ENCODE measurements at places on chromosomes 2 and 18. TPM values are rescaled to one million over a fixed set of nuclear protein-coding genes. Genes with fewer than 3 reads are reported as not detected.

GRCh38 chr2:25362049-25362433, 20.3 kb upstream of the DNMT3A start:
- no peaks in the 10 kb centered on the region for H3K27me3 ChIP-seq
- peaks cover 7% of the 10 kb centered on the region for H3K4me1 ChIP-seq
- H3K27ac ChIP-seq = peak overlapping the region; percentile 77
- peak overlapping the region; percentile 53 for H3K4me3 ChIP-seq
- H3K36me3 ChIP-seq = no peaks in the 10 kb centered on the region

GRCh38 chr2:15913146-15913545, 27.2 kb upstream of the MYCN start:
- H3K27me3 ChIP-seq = no peaks in the 10 kb centered on the region
- H3K27ac ChIP-seq = no peak overlapping the region
- no peak for DNase-seq
- no peak overlapping the region for H3K4me3 ChIP-seq
- H3K36me3 ChIP-seq = no peaks in the 10 kb centered on the region

GRCh38 chr2:80135001-80135400, 169.6 kb downstream of the LRRTM1 start:
- H3K27ac ChIP-seq = no peak overlapping the region
- H3K36me3 ChIP-seq = no peaks in the 10 kb centered on the region
- no peaks in the 10 kb centered on the region for H3K4me1 ChIP-seq
- no peak for DNase-seq

DNA sequence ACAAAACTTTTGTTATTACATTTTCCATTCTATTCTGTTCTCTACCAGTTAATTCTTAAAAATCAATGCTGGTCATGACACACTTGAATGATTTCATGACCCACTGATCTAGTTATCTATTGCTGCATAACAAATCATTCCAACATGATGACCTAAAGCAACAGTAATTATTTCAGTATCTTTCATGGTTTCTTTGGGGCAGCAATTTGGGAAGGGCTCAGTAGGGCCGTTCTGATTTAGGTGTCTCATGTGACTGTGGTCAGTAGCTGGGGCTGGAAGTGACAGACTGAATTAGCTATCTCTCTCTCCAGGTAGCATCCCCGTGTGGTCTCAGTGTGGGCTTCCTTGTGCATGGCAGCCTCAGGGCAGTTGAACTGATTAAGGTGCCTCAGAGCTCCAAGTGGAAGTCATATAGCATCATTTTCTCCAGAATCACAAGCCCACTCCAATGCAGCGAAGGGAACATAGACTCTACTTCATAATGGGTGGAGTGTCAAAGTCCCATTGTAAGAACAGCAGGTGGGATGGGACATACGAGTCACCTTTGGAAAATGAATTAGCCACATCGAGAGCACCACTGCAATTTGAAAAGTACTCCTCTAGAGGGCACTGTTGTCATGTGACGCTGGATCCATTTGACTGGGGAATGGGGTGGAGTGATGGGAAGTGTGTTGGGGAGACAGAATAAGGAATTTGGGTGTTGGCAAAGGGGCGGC, 39.1 kb upstream of the FAM136A start:
- H3K27ac ChIP-seq = no peak overlapping the region
- H3K36me3 ChIP-seq = no peaks in the 10 kb centered on the region
- H3K27me3 ChIP-seq = peaks cover 21% of the 10 kb centered on the region

- H3K4me1 ChIP-seq = no peaks in the 10 kb centered on the region
- no peaks in the 10 kb centered on the region for H3K36me3 ChIP-seq
These were observed 86.0 kb upstream of the AFF3 start for GRCh38 chr2:100228415-100228814.

GRCh38 chr18:27213123-27213717, 28.1 kb upstream of the CHST9 start:
- H3K27me3 ChIP-seq = peaks cover 4% of the 10 kb centered on the region
- H3K4me1 ChIP-seq = no peaks in the 10 kb centered on the region
- no peak overlapping the region for H3K27ac ChIP-seq
- no peaks in the 10 kb centered on the region for H3K36me3 ChIP-seq
- no peak for DNase-seq

GRCh38 chr18:55934821-55935220, 346.8 kb upstream of the TCF4 start:
- no peak overlapping the region for H3K27ac ChIP-seq
- no peak for DNase-seq
- H3K36me3 ChIP-seq = no peaks in the 10 kb centered on the region
- H3K27me3 ChIP-seq = no peaks in the 10 kb centered on the region

DNA sequence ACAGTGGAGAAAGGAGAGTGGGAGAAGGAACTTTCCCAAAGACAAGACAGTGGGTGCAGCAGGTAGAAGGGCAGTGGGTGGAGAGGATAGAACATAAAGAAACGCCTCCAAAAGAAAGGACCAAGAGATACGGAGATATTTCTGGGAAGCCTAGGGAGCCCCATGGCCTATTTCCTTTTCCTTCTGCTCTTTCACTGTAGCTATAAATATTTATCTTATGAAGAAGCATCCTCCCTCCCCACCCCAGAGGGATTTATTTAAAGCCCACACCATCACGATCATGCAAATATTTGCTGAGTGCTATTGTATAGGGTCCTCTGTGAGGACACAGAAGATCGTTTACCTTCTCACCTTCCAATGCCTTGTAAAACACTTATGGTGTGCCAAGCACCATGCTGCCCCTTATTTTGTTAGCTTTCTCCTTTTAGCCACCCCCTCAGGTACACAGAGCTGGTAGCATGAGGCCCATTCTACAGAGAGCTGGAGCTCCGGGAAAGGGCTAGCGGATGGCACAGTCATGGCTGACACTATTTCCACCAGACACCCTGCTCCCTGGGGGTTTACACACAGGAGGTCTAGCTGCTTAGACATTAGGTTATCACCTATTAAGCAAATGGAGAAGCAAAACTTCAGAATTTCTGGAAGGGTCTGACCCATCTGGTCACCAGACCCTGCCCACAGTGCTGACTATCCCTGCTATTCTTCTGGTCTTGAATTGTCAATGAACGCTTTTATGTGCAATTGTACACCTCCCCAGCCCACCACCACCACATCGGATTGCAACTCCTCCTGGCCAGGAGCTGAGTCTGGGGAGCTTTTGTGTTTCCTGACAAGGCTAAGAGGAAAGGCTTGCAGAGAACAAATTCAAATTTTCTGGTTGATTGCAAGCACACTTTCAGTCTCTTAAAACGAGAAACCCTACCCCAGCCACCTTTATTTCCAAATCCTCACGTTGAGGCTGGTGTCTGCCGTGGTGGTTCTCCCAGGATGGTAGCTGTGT, 91.8 kb upstream of the KLF7 start:
- no peaks in the 10 kb centered on the region for H3K36me3 ChIP-seq
- H3K27me3 ChIP-seq = no peaks in the 10 kb centered on the region
- peaks cover 43% of the 10 kb centered on the region for H3K4me1 ChIP-seq
- no peak for DNase-seq

DNA sequence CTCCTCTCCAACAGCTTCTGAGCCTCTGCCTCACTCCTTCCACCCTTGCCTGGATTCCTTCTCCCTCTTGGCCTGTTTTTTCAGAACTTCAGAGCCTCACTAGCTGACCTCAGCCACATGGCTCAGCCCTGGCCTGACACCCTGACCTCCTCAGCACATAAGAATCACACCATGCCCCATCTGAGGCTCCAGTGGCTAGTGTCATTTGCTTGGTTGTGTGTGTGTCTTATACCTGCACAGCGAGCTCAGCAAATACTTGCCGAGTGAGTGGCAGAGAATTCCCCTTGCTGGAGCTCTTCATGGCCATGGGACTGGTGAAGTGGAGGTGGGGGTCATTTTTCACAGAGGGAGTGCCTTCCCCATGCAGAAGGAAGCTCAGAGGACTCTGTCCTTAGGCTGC, 70.2 kb downstream of the CELF4 start:
- H3K27me3 ChIP-seq = peaks cover 28% of the 10 kb centered on the region
- no peaks in the 10 kb centered on the region for H3K36me3 ChIP-seq
- H3K4me1 ChIP-seq = no peaks in the 10 kb centered on the region
- H3K27ac ChIP-seq = no peak overlapping the region
- H3K4me3 ChIP-seq = no peak overlapping the region

GRCh38 chr2:200698217-200698616, 112.4 kb downstream of the AOX1 start:
- H3K27ac ChIP-seq = no peak overlapping the region
- no peak overlapping the region for H3K4me3 ChIP-seq
- peaks cover 14% of the 10 kb centered on the region for H3K4me1 ChIP-seq
- H3K27me3 ChIP-seq = no peaks in the 10 kb centered on the region
- no peak for DNase-seq
- no peaks in the 10 kb centered on the region for H3K36me3 ChIP-seq

GRCh38 chr18:66280470-66280869, 323.4 kb downstream of the CDH19 start:
- no peak for DNase-seq
- H3K27ac ChIP-seq = no peak overlapping the region
- H3K4me1 ChIP-seq = no peaks in the 10 kb centered on the region

GRCh38 chr2:187168720-187169713, 279.0 kb downstream of the CALCRL start:
- H3K4me3 ChIP-seq = no peak overlapping the region
- H3K36me3 ChIP-seq = no peaks in the 10 kb centered on the region
- H3K27ac ChIP-seq = no peak overlapping the region
- no peaks in the 10 kb centered on the region for H3K27me3 ChIP-seq

DNA sequence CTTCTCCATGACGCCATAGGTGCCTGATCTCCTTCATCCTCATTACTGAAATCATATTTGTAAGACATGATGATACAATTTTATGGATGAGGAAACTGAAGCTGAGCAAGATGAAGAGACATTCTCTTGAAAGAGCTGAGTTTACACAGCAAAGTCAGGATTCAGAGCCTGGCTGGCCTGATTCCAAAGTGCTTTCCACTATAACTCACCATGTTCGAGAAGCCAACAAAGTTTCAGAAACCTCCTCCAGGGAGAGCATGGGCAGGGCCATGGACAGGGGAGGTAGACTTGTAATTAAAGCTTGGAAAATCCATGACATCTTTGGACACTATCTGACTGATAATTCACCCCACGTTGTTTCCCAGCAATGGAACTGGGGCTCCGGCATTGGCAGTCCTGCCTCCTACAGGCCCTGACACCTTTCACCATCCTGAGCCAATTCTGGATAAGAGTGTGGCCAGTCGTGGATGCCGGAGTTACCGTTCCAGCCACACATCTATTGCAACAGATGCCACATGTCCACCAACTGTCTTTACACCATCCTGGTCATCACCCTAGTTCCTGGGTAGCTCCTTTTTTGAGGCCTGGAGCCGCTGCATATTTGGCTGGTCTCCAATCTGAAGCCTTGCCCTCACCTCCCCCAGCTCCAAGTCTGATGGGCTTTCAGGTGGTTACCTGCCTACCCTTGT, 85.0 kb upstream of the PPP1CB start:
- H3K36me3 ChIP-seq = no peaks in the 10 kb centered on the region
- peaks cover 47% of the 10 kb centered on the region for H3K4me1 ChIP-seq
- no peaks in the 10 kb centered on the region for H3K27me3 ChIP-seq
- H3K4me3 ChIP-seq = no peak overlapping the region

GRCh38 chr2:160322320-160322719, 122.2 kb upstream of the ITGB6 start:
- no peak overlapping the region for H3K4me3 ChIP-seq
- peaks cover 85% of the 10 kb centered on the region for H3K4me1 ChIP-seq
- no peak for DNase-seq
- no peak overlapping the region for H3K27ac ChIP-seq
- H3K36me3 ChIP-seq = no peaks in the 10 kb centered on the region

DNA sequence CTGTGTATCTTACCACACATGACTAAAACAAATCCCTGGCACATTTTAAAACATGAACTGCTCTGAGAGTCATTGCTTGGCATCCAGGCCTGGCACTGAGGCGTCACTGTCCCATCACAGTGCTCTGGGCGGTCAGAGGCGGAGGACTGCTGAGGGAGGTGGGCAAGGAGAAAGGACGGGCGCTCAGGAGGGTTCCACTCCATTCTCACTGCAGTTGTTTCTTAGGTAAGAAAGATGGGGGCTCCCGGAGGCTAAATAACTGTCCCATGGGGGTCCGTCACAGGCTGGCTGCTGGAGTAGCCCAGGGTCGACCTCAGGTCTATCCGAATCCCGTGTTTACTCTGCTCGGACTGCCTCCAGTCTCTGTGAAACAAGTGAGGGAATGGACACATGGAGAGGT, 117.5 kb downstream of the FAM168B start:
- H3K36me3 ChIP-seq = no peaks in the 10 kb centered on the region
- no peak overlapping the region for H3K27ac ChIP-seq
- no peak overlapping the region for H3K4me3 ChIP-seq
- H3K4me1 ChIP-seq = no peaks in the 10 kb centered on the region

DNA sequence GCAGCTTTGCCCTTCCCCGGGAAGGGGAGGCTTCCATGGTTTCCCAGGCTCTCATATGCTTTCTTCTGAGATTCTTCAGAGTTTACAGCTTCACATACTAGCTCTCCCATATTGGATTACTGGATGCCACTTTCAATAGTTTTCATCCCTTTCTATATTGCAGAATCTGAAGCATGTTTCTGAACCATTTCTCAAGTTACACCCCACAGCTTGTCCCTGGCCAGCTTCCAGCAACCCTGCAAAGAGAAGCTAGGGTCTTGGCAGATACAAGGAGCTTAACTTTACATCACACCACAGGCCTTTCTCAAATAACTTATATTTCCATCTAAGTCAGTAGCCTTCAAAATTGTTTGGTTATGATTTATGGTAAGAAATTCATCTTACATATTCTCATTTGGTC, 39.6 kb downstream of the LHCGR start:
- no peak for DNase-seq
- H3K4me1 ChIP-seq = no peaks in the 10 kb centered on the region
- H3K27me3 ChIP-seq = no peaks in the 10 kb centered on the region
- no peak overlapping the region for H3K27ac ChIP-seq
- no peaks in the 10 kb centered on the region for H3K36me3 ChIP-seq
- H3K4me3 ChIP-seq = no peak overlapping the region

GRCh38 chr2:65885266-65885665, 452.9 kb upstream of the SPRED2 start:
- H3K4me1 ChIP-seq = no peaks in the 10 kb centered on the region
- DNase-seq = no peak
- peaks cover 22% of the 10 kb centered on the region for H3K27me3 ChIP-seq
- no peak overlapping the region for H3K4me3 ChIP-seq

GRCh38 chr18:21997207-21998143, 171.9 kb upstream of the GATA6 start:
- no peaks in the 10 kb centered on the region for H3K27me3 ChIP-seq
- no peak overlapping the region for H3K4me3 ChIP-seq
- H3K4me1 ChIP-seq = peaks cover 17% of the 10 kb centered on the region
- peak; percentile 20 for DNase-seq
- no peaks in the 10 kb centered on the region for H3K36me3 ChIP-seq

GRCh38 chr2:200797242-200797770, 14.4 kb upstream of the BZW1 start:
- H3K4me1 ChIP-seq = peaks cover 19% of the 10 kb centered on the region
- H3K27me3 ChIP-seq = no peaks in the 10 kb centered on the region
- peak overlapping the region; percentile 56 for H3K27ac ChIP-seq
- no peak overlapping the region for H3K4me3 ChIP-seq
- no peaks in the 10 kb centered on the region for H3K36me3 ChIP-seq

- H3K4me3 ChIP-seq = no peak overlapping the region
- no peak overlapping the region for H3K27ac ChIP-seq
- no peaks in the 10 kb centered on the region for H3K4me1 ChIP-seq
- no peaks in the 10 kb centered on the region for H3K27me3 ChIP-seq
- H3K36me3 ChIP-seq = no peaks in the 10 kb centered on the region
These were observed 126.2 kb downstream of the MTCL1 start for GRCh38 chr18:8831531-8831930.

SAG gene
- not detected for total RNA-seq

ANKMY1 gene
- 7.8 TPM for total RNA-seq

ZSWIM2 gene
- total RNA-seq = not detected

POU3F3 gene
- total RNA-seq = 0.11 TPM

RGPD5 gene
- 19.6 TPM for total RNA-seq

TMEM37 gene
- total RNA-seq = 4.7 TPM

SIX3 gene
- total RNA-seq = not detected

SRBD1 gene
- 10.8 TPM for total RNA-seq

KCNK3 gene
- 5.5 TPM for total RNA-seq

MOGAT1 gene
- total RNA-seq = 0.93 TPM

GALNT3 gene
- 0.21 TPM for total RNA-seq

IL1F10 gene
- total RNA-seq = not detected

SCN7A gene
- total RNA-seq = 12.8 TPM

RAB27B gene
- total RNA-seq = 0.23 TPM

CDCA7 gene
- total RNA-seq = 0.86 TPM

SERPINB4 gene
- total RNA-seq = not detected

All from heart right ventricle (tissue), 16 donors.